ENCODE measurements at places on chromosomes 16 and 17. TPM values are rescaled to one million over a fixed set of nuclear protein-coding genes. Genes with fewer than 3 reads are reported as not detected.

DNA sequence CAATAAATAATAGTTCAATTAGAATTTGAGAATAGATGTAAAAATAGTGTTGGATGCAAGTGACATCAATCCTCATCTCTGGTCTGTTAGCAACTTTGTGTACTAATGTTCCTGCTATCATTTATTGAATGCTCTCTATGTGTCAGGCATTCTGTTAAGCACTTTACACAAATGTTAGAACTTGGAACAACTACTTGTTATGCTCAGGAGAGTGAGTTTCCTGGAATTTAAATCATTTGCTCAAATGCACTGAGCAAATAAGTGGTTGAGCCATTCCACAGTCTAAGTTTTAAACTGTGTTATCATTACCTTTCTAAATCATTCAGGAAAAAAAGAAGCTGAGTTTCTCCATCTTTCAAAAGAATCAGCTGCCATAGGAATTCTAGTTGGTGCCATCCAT is 1327.3 kb upstream of the GOT2 start:
- DNase-seq, result no peak

DNA sequence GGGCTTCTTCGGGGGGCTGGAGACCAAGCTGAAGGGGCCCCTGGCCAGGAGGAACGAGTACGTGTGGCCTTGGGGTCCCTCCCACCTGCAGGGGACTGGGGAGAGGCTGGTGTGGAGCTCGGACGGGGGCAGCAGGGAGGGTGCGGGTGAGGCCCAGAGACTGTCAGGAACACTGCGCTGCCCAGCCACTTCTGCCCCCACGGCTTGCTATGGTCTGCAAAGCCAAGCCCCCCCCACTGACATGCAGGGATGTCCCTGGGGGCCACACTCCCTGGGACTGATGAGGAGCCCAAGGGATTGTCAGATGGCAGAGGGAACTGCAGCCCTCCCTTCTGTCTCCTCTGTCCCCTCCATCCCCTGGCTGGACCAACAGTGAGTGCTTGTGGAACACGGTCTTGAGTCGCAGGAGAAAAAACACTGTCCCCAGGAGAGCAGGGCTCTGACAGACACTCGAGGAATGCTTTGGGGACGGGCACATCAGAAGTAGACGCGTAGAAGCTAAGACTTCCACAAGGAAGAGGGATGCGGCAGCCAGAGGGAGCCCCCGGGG is 34.6 kb downstream of the CIBAR2 start:
- no peak for DNase-seq

- peak; percentile 23 for DNase-seq
Measured at GRCh38 chr16:86038926-86039310, 140.0 kb downstream of the IRF8 start.

DNA sequence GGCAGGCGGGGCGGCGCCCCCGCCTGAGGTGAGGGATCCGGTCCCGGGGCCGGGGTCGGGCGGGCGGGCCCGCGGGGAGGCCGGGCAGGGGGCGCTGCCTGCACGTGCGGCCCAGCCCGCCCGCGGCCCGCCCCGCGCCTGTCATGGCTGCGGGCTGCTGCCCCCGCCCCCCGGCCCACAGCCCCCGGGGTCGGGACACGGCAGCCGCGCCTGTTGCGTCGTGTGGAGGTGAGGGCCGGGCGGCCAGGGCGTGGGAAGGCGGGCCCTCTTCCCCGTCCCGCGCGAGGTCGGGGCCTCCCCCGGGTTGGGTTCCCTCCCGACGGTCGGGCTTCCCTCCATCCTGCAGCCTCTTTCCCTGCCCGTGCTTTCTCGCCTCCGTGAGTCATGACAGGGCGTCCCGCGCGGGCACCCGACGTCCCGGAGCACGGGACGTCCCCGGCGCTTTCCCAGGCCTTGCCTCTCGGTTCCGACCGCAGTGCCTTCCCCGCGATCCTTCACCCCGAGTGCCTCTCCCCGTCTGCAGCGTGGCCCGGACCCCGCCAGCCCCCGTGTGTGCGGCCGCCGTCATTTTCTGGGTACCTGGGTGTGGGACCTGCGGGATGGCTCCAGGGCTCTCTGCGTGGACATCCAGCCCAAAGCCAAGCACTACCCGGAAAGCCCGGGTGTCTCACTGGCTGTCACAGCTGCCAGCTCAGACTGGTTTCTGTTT is 76.7 kb downstream of the CHD9 start:
- peak; percentile 80 for DNase-seq

GRCh38 chr16:56451753-56452689 is 667 bp downstream of the OGFOD1 start:
- DNase-seq, result peak; percentile 30

DNA sequence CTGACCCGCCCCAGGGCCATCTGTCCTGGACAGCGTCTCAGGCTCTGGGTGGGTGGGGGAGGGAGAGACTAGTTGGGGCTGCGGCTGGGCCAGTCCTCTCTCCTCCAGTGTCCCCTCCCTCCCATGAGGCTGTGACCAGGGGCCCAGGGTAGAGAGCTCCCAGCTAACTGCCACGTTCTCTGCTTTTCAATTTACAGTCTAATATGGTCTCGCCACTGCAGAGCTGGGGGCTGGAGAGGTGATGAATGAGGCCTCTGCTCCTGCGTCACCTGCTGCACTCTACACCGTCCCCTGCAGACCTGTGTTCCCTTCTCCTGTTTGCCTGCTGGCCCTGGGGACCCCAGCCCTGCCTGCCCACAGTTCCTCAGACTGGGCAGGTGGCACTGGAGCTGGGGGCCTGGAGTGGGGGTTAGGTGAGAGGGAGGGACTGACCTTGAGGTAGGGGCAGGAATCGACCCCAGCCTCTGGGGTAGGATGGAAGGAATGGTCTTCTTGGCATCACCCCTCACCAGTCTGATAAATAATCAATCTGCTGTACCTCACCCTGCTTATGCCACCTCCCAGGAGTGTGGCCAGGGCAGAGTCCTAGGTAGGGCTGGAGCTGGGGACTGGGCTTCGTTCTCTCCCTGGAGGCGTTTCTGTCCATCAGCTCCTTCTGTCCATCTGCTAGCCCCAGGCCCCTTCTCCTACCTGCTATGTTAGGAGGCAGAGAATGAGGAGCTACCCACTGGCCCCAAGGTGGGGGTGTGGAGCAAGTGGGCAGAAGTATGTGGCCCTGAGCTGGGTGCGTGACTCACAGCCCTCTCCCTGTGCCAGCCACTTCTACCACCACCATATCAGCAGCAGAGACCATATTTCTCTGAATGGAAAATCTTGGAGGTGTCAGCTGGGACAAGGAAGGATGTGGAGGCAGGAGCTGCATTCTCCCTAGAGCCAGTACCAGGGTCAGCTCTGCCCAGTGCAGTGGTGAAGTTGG is 12.9 kb downstream of the SEZ6 start:
- no peak for DNase-seq

GRCh38 chr17:32822996-32823395 is 53.9 kb downstream of the MYO1D start:
- no peak for DNase-seq

GRCh38 chr16:60246086-60246485 is 1512.0 kb upstream of the GOT2 start:
- no peak for DNase-seq

DNA sequence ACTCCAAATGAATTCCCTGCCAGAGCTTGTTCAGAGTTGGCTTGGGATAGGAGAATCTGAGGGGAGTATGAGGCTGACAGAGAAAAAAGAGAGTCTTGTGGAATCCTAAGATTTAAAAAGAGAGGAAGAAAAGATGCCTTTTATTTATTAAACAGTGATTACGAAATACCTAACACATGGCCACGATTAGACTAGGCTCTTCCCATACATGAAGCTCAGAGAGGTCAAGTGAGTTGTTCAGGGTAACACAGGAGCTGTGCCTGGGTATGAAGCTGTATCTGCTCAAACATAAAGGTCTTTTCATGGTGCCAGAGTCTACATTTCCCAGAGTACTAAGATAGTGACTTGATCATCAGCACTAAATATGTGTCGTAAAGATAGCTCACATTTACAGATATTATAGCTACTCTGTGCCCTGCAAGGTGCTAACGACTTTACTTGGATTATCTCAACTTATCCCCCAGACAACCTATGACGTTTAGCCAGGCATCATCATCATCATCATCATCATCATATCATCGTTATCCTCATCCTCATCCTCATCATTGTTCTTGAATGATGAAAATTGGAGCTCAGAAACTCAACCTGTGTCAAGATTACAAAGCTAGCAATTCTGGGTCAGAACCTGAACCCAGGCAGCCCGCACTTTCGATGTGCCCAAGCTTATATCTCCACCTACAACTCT is 500.8 kb downstream of the NPIPA7 start:
- DNase-seq, result no peak

The KRT12 gene
- not detected for total RNA-seq

GRCh38 chr17:2871205-2871604 is 75.0 kb downstream of the RAP1GAP2 start:
- DNase-seq, result no peak

The LASP1 gene
- 139 TPM for total RNA-seq

GRCh38 chr17:64129765-64130558 is at the start of gene ERN1:
ERN1 (minus strand) TSS chr17:64130144; CDS start chr17:64130029, 115 bp downstream.
- peak; percentile 94 for DNase-seq

The TPSAB1 gene
- not detected for total RNA-seq

GRCh38 chr17:13538841-13539411 is 62.8 kb downstream of the HS3ST3A1 start:
- DNase-seq, result no peak

DNA sequence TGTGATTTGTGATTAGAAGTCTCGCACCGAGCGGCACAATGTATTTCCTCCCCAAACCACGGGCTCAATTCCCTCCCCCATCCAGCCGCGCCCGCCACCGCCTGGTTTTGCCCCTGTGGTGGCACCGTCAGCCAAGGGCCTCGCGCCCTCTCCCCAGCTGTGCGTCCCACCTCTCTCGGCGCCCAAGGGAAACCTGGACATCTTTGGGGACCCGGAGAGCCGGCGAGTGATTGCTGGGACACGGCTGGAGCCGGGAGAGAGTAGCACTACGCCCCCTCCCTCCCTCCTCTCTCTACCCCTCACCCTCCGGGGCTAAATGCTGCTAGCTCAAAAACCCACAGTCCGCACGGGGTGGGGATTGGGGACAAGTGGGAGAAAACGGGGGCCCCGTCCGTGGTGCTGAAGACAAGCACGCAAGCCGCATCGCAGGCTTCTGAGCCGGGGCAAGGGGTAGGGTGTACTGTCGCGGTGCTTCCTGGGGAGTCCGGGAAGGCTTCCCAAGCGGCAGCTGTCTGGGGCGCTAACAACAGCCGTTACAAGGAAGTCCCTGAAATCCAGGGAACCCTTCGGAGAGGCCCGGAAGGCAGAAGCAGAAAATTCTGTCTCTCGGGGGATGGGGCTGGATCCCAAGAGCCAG is 1.4 kb downstream of the CBLN1 start:
- no peak for DNase-seq

DNA sequence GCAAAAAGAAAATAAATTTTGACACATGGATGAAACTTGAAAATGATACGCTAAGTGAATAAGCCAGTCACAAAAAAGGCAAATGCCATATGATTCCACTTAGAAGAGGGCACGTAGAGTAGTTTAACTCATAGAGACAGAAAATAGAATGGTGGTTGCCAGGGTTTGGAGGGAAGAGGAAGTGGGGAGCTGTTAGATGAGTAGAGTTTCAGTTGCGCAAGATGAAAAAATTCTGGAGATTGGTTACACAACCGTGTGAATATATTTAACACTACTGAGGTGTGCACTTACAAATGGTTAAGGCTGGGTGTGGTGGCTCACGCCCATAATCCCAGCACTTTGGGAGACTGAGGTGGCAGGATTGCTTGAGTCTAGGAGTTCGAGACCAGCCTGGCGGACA is 93.4 kb upstream of the TMEM132E start:
- no peak for DNase-seq

All from activated CD4-positive, alpha-beta memory T cell treated with anti-CD3 and anti-CD28 coated beads for 36 hours (primary cell).